GM06990 (cell line): ENCODE measurements at places on chromosomes 13 and 19.
A peak's percentile ranks its signal among the peaks of the same experiment; 100 is the strongest.

DNA sequence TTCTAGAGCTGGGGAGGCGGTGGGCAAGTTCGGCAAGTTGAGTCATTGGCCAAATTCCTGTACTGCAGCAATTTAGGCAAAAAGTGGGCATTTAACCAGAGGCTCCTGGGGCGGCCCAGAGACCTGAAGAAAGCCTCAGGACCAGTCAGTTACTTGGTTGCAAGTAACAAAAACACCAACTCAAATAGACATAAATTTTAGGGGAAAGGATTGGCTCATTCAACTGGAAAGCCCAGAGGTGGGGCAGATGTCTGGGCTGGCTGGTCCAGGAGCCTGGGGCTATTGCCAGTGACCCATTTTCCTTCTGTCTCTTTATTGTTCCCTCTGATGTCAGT is 97.1 kb downstream of the SIPA1L3 start:
- no peak for DNase-seq

DNA sequence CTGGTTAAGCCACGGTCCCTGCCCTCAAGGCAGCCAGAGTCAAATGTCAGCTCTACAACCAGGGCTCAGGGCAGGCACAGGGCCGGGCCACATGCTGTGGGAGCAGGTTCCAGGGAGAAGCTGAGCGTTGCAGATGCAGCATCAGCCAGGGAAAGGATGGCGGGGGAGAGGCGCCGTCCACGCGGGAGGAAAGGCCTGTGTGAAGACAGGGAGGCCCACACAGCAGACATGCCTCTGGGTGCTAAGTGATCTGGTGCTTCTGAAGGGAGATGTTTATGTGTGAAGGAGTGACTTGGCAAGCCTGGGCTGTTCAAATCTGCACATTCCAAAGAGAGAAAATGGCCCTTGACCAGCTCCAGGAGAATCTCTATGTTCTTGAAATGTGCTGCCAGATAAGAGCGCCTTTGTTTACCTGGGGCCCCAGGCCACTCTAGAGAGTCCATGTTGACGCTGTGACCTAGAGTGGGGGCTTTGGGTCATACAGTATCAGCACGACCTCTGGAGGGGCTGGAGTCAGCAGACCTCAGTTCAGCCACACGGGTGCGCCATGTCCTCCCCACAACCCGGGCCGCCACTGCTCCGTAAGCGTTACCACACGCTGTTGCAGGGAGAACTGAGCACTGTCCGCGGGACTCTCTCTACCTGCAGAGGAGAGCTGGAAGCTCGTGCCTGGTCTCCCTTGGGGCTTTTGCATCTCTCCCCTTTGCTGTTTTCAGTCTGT is 15.9 kb upstream of the ATF5 start:
- no peak for DNase-seq

- DNase-seq, result no peak
Observed at GRCh38 chr19:35074426-35075201, 33.1 kb downstream of the HPN start.

- no peak for DNase-seq
Observed at GRCh38 chr13:50612717-50613116, 230.8 kb downstream of the DLEU7 start.

- DNase-seq, result peak; percentile 63
Observed at GRCh38 chr13:99296398-99296797, 10.8 kb downstream of the GPR183 start.

DNA sequence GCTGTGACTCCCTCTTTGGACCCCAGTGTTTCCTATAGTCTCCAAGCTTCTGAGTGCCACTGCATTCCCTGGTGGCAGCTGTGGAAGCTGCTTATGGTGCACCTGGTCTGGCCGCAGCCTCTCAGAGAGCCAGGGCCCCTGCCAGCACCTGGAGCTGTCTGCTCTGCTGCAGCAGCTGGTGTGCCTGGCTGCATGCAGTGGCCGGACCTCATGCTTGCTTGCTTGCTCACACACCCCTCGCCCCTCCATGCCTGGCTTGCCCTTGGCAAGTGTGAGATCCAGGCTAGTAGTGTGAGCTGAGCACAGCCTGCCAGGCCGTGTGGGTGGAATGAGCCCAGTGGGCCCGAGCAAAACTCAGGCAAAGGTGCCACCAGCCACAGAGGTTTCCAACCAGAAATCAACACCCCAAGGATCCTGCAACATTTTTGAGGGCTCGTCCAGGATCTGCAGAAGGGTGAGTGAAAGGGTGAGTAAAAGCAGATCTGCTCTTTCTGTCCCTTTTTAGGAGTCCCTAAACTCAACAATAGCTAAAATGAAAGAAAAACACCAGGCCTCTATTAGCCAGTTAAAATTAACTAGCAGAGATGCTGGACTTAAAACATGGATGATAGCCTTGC is 7.6 kb upstream of the MLLT1 start:
- DNase-seq, result no peak

- no peak for DNase-seq
Observed at GRCh38 chr13:100508996-100509395, 79.6 kb downstream of the GGACT start.

DNA sequence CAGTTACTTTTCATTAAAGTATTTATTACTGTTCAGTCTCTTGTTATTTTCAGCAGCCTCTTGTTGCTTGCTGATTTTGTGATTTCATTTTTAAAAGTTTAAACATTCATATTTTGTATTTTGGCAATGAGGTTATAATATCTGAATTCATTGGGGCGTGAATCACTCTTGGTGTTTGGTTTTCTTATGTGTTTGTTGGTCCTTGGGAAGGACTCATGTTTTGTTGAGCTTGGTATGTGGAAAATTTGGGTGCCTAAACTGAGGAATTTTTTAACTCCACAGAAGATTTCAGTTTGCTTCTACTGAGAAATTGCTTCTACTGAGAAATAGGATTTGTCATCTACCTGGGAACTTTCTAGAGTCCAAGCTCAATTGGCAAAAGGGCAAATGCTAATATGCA is 38.2 kb downstream of the PDS5B start:
- no peak for DNase-seq

- DNase-seq, result no peak
Observed at GRCh38 chr13:20969182-20969581, 66.6 kb upstream of the XPO4 start.

DNA sequence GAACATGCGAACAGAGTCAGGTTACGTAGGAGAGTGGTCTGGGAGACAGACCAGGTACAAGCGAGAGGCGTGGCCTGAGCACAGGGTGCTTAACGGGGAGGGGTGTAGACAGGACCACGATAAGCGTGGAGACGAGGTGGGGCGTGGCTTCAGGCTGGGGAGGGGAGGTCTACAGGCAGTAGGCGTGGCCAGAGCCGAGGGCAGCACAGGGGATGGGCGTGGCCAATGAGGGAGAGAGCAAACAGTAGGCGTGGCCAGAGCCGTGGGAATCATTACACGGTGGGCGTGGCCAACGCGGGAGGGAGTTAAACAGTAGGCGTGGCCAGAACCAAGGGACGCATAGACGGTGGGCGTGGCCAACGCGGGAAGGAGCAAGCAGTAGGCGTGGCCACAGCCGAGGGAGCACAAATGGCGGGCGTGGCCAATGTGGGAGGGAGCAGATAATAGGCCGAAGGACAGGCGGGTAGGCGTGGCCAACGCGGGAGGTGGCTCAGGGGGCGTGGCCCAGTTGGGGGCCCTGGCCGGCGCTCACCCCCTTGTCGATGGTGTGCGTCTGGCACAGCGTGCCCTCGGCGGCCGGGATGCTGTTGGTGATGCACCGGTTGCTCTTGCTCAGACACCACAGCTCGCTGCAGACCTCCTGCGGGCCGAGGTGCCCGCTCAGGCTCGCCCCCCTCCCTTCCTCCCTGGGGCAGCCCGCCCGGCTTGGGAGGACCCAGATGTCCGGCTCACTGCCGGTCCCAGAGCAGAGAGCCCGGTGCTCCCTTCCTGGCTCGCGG is 15.2 kb upstream of the MYO1F start:
- peak; percentile 68 for DNase-seq

GRCh38 chr13:108313382-108313781 is 43.9 kb downstream of the TNFSF13B start:
- DNase-seq, result no peak
